ENCODE measurements at places on chromosomes 16 and 17.

DNA sequence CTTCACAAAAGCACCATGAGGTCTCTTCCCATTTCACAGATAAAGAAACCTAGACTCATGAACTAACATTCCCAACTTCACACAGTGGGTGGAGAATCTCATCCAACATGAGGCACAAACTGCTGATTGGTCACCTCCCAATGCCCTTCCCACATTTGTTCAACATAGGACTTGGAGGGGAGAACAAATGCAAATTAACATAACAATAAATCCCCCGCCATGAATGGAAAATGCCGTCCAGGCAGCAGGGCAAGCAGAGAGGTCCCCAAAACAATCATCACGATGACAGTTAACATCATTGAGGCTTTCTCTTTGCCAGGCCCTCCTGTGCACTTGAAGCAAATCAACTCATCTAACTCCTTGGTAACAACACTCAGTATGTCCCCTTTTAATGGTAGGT lies 185.3 kb downstream of the TMEM132E start:
- no peak for DNase-seq

- no peak for DNase-seq
Measured at GRCh38 chr16:3065742-3066439, 451 bp downstream of the IL32 start.

- DNase-seq, result peak; percentile 100
Measured at GRCh38 chr17:53722407-53722806, 100.3 kb upstream of the KIF2B start.

GRCh38 chr17:75774991-75775668 lies 9.5 kb upstream of the UNK start:
- peak; percentile 30 for DNase-seq

DNA sequence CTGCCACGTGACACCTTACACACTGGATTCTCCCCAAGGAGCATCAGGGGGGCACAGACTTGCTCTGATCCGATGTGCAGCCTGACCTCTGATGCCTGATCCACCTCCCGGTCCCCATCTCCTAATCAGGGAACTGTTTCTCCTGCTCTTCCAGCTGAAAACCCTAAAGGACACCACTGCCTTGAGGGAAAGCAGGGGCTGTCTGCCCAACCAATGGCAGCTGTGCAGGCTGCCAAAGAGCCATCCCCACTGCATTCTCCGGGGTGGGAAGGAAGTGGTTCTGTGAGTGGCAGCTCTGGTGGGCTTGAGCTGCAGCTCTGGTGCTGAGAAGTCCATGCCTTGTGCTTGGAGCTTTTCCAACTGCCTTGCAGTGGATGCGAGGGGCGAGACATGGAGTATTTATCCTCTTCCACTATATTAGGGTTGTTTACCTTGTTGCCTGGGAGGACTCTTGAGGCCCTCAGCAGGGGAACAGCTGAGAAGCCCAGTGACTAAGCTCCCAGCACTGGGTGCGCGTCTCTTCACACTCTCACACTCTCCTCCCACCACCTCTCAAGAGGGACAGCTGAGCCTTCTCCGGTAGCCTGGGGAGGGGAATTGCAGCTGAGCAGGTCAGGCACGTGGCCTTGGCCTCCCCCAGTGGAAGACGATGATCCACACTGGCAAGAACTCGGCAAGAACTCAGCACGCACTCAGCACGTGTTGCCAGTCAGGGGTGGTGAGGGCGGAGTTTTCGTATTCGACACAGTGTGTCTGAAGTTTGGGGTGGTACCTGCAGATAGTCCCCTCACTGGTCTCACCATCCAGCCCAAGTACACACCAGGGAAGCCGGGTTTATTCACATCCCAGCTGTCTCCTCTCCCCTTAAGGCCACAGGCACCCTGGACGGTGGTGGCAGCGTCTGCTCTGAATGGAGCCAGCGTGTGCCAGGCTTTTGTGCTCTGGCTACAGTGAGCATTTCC lies 21.1 kb upstream of the SPATA32 start:
- no peak for DNase-seq

DNA sequence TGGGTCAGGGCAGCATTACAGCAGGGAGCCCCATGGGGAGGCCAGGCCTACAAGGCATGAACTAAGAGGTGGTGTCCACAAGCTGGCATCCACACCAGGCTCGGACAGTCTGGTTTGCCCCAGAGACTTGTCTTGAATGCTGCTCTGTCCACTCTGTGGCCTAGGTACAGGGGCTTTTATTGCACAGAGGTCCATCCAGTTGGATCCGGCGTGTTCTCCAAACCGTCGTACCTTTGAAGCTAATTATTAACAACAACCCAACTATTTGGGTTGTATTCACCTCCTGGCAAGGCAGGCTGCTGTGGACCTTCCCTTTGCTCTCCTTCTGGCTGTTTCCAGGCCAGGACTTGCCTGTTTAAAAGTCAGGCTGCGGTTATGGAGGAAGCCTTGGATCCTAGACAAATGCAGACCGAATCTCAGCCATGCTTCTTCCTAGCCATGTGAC lies 123.4 kb downstream of the CLEC16A start:
- no peak for DNase-seq

DNA sequence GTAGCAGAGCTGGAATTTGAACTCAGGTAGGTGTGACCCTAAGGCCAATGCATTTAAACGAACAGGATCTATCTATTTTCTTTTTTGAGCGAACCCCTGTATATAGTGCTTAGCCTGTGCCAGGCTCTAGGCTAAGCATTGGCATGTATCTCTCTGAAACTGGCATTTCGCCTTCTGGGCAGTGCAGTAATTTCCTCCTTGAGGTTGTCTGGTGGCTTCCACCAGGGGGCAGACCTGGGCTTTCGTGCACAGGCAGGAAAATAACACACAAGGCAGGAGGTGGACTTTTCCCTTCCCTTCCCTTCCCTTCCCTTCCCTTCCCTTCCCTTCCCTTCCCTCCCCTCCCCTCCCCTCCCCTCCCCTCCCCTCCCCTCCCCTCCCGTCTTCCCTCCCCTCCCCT lies 34.4 kb upstream of the PRKCB start:
- DNase-seq, result peak; percentile 50

DNA sequence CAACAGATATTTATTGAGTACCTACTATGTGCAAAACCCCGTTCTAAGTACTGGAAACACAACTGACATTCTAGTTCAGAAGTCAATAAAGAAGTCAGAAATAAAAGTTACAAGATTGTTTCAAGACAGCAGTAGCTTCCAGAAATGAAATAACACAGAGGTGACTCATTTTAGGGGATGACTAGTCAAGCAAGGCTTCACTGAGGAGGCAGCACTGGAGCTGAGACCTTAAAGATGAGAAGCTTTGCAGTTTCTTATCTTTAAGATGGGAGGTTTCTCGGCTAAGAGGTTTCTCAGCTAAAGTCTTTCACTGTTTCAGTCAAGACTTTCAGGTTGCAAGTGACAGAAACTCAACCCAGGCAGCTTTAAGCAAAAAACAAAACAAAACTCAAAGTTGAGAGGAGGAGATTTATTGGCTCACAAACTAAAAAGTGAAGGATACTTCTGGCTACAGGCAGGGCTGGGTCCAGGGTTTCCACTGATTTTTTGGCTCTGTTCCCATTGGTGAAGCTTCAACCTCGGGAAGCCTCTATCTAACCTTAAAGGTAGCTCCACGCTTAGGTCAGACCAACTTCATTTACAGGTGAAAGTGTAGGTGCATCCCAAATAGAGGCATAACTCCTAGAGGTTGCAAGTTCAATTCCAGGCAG lies 7.4 kb upstream of the MMP2 start:
- DNase-seq, result peak; percentile 90

- DNase-seq, result no peak
Measured at GRCh38 chr17:59338498-59338897, 7.0 kb downstream of the YPEL2 start.

- DNase-seq, result no peak
Measured at GRCh38 chr17:77523540-77523939, 382.8 kb downstream of the SEC14L1 start.

DNA sequence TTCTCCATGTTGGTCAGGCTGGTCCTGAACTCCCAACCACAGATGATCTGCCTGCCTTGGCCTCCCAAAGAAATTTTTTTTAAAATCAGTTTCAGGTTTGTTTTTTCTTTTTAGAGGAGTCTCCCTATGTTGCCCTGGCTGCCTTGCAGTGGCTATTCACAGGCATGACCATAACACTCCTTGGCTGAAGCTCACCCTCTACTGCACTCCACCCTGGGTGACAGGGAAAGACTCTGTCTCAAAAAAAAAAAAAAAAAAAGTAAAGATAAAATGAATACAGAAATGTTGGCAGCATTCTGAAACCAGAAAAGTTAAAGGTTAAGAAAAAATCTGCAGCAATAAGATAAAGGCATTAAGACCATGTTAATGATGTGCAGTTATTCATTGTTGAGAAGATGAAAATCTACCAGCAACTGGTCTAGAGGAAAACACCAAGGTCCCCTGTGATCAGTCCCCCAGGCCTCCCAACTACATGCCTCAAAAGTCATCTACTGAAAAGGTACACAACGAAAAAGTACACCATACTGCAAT lies 15.1 kb downstream of the YWHAE start:
- no peak for DNase-seq

DNA sequence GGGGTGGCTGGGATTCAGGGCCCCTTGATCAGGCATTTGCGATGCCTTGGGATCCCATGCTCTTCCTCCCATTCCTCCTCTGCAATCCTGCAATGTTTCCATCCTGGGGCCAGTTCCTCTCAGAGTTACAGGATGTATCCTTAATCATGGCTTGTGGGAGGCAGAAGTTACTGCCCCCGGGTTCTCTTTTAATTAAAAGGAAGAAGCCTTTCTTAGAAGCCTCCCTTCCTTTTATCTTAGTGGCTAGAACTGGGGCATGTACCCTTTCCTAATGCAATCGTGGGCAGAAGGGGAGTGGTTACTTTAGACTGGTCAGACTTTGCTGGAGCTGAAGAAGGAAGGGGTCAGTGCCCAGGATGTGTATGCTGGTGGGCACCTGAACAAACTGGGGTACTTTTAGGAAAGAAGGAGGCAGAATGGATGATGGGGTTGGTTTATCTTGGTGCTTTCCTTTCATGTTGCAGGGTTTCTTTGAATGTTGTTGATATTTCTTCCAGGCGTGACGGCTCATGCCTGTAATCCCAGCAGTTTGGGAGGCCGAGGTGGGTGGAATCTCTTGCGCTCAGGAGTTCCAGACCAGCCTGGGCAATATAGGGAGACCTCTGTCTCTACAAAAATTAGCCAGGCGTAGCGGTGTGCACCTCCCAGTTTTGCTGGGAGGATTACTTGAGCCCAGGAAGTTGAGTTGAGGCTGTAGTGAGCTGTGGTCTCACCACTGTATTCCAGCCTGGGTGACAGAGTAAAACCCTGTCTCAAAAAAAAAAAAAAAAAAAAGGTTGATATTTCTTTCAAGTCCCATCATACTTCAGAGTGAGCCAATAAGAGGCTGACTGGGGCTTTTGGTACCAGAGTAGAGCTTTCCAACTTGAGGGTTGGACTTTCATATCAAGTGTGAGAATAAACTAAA lies 13.2 kb upstream of the SPN start:
- no peak for DNase-seq

DNA sequence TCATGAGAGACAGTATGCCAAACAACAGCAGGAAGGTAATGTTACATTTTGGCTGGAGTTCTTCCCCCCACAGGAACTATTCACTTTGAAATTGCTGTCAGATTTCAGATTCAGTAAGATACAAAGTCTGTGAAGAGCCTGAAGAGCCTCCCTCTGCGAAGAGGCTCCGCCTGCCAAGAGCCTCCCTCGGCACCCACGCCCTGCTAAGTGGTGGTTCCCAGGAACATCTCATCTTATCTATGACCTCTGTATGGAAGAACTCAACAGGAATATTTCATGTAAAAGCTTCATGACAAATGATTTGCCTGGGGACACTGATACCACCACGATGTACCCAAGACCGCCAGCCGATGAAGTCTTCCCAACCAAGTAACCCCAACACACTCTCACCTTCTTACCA lies 3.2 kb downstream of the ZC3H7A start:
- no peak for DNase-seq

- DNase-seq, result no peak
Measured at GRCh38 chr16:22207715-22208360, 1.8 kb downstream of the EEF2K start.

DNA sequence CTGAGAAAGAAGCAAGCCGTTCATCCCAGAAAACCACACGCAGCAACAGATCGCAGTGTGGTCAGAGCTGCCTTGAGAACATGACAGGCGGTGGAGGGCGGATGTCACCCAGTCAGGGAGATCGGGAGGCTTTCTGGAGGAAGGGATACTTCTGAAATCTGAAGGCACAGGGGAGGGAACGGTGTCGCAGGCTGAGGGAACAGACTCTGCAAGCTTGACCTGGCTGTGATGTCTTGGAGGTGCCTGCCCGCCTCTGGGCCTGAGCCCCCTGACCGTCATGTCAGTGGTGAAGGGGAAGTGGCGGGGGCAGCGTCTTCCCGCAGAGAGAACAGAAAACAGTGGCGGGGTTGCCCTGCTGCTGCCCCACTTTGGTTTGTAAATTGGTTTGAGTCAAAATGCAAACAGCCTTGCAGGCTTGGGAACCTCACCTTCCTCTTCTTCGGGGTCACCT lies 8.1 kb upstream of the ATP2A3 start:
- no peak for DNase-seq

GRCh38 chr17:69058165-69058564 lies 2.6 kb downstream of the ABCA9 start:
- DNase-seq, result no peak

DNA sequence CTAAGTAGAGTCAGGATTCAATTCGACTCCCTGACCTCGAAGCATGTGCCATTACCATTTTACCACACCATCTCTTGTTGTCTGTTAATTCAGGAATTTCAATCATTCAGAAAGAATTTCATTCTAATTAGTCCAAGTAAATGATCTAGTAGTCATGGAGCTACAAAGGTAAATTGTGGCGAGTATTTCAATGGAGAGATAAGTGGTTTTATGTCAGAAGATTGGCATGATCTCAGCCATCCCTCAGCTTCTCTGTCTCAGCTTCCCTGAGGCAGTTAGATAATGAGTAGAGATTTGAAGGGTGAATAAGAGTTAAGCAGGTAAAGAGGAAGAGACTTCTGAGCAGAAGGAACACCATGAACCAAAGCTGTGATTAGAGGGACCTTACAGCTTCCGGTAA lies 93.6 kb downstream of the HS3ST4 start:
- DNase-seq, result no peak

GRCh38 chr17:34797720-34798119 lies 163.5 kb downstream of the CCT6B start:
- DNase-seq, result peak; percentile 16

GRCh38 chr17:74759941-74760340 lies 11.5 kb downstream of the NHERF1 start:
- no peak for DNase-seq

GRCh38 chr16:11407047-11407982 lies 62.1 kb downstream of the RMI2 start:
- peak; percentile 61 for DNase-seq

- DNase-seq, result peak; percentile 98
Measured at GRCh38 chr17:81553616-81554181, 1.5 kb upstream of the FAAP100 start.

Measured in fibroblast of upper back skin (primary cell).